ENCODE measurements at places on chromosomes 3 and 15. TPM values are rescaled to one million over a fixed set of nuclear protein-coding genes. Genes with fewer than 3 reads are reported as not detected.
A peak's percentile ranks its signal among the peaks of the same experiment; 100 is the strongest.

ROBO2 gene
- total RNA-seq: 11.7 TPM

DNA sequence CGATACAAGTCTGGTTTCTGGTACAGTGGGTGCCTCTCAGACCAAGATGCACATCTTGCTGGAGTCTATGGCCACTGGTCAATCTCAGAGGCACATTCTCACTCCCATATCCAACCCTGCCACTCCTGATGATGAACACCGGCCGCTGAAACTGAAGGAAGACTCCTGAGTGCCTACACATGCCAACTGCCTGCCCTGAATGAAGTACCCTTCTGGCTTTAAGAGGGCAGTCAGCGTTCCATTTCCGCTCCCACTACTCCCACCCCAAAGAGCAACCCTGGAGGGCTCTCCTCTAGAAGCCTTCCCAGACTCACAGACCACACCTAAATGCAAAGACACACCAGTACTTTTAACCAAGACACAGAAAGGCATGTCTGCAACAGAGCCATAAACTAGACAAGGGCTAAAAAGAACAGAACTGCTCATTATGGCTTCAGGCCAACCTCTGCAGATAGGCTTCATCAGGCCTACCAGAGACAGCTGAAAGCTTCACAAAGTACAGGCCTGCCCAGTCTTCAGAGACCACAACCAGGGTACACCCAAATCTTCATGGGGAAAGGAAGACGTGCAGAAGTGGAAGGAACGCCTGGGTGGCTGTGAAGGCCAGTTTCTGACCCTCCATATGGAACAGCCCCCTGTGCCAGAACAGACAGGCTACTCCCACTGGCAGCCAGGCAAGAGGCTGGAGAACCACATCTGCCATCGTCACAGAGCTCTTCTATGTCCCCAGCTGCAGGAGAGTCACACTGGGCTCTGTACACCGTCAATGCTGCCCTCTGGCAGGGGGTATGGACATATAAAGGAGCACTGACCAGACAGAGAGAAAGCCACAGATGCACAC is 14.3 kb downstream of the ANP32A start:
- no peaks in the 10 kb centered on the region for H3K27me3 ChIP-seq
- peak overlapping the region; percentile 77 for H3K27ac ChIP-seq
- no peak for DNase-seq
- H3K4me1 ChIP-seq: peaks cover 58% of the 10 kb centered on the region

DNA sequence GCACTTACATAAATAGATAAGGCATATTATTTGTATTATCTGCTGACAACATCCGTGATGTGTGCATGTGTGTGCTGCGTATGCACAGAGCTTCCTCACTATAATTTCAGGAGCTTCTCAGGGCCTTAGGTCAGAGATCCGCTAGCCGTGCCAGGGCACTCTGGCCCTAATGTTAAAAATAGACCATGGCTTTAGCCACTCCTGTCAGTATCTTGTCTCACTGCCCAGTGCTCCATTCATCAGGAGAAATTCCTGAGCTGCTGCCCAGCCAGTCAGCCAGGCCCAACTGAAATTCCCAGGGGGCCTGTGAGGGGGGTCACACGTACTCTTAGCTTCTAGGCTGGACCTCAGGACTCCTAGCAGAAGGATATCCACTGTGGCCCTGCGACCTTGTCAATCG is 70.0 kb upstream of the ABHD2 start:
- peaks cover 30% of the 10 kb centered on the region for H3K4me1 ChIP-seq
- no peak overlapping the region for H3K27ac ChIP-seq
- no peak for DNase-seq
- H3K4me3 ChIP-seq: peak overlapping the region; percentile 51
- peaks cover 21% of the 10 kb centered on the region for H3K27me3 ChIP-seq
- H3K36me3 ChIP-seq: peaks cover 21% of the 10 kb centered on the region

DNA sequence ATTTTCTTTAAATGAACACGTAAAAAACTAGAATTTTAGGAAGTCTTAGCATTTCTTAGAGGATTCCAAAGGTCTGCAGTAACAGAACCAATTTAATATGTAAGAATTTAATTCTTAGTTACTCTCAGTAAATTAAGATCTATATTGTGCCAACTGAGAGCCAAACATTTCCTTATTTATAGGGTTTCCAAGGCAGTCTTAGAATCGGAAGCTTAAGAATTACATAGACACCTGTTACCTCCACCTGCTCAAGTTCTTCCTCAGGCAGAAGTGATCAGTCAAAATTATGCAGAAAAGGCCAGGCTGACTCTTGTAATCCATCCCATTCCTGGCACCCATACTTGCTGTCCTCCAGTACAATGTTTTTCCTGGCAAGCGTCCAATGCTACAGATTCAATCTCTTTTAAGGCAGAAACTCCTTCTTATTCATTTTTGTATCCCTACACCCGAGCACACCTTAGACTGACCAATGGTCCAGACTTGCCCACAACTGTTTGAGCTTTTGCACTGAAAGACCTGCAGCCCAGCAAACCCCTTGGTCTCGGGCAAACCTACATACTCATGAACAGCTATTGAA is 64.3 kb downstream of the NCEH1 start:
- no peaks in the 10 kb centered on the region for H3K27me3 ChIP-seq
- H3K4me1 ChIP-seq: peaks cover 15% of the 10 kb centered on the region
- no peak overlapping the region for H3K27ac ChIP-seq
- no peak overlapping the region for H3K4me3 ChIP-seq
- DNase-seq: no peak
